ENCODE measurements at places on chromosomes 2 and 18. TPM values are rescaled to one million over a fixed set of nuclear protein-coding genes. Genes with fewer than 3 reads are reported as not detected.

The UGT1A4 gene
- not detected for total RNA-seq

The COMMD1 gene
- total RNA-seq, result 22.0 TPM

The DAW1 gene
- not detected for total RNA-seq

The ACADL gene
- not detected for total RNA-seq

The HRH4 gene
- total RNA-seq, result not detected

The PSMA8 gene
- total RNA-seq, result 0.37 TPM

The RRM2 gene
- 324 TPM for total RNA-seq

The SPHKAP gene
- not detected for total RNA-seq

The YWHAQ gene
- total RNA-seq, result 268 TPM

The AGAP1 gene
- total RNA-seq, result not detected

The MAP3K19 gene
- total RNA-seq, result not detected

The PKP4 gene
- 81.8 TPM for total RNA-seq

The CHRNA1 gene
- not detected for total RNA-seq

The MTHFD2 gene
- total RNA-seq, result 375 TPM

The MC4R gene
- not detected for total RNA-seq

The DNAH6 gene
- 1.6 TPM for total RNA-seq

The ATP9B gene
- total RNA-seq, result 37.5 TPM

The IL37 gene
- total RNA-seq, result not detected

The REG3G gene
- total RNA-seq, result not detected

The SERPINB11 gene
- total RNA-seq, result not detected

The SP9 gene
- not detected for total RNA-seq

The PROKR1 gene
- not detected for total RNA-seq

The GPBAR1 gene
- 0.44 TPM for total RNA-seq

The SERPINB4 gene
- not detected for total RNA-seq

The LRRTM1 gene
- not detected for total RNA-seq

The SNRNP200 gene
- total RNA-seq, result 216 TPM

The FAM161A gene
- total RNA-seq, result 6.3 TPM

The RESP18 gene
- total RNA-seq, result not detected

The RPRM gene
- not detected for total RNA-seq

The SERPINB3 gene
- total RNA-seq, result not detected

The ABCG8 gene
- not detected for total RNA-seq

The CYP26B1 gene
- not detected for total RNA-seq

The GRHL1 gene
- total RNA-seq, result 2.5 TPM

The CHRND gene
- total RNA-seq, result not detected

The GNAL gene
- total RNA-seq, result 0.28 TPM

The RTP5 gene
- total RNA-seq, result not detected

The SH3RF3 gene
- not detected for total RNA-seq

The KANSL3 gene
- 63.3 TPM for total RNA-seq

The SERPINB13 gene
- not detected for total RNA-seq

The PRKAG3 gene
- total RNA-seq, result not detected

The UGT1A3 gene
- not detected for total RNA-seq

The COLEC12 gene
- total RNA-seq, result not detected

The SLC16A14 gene
- not detected for total RNA-seq

The PIEZO2 gene
- 3.3 TPM for total RNA-seq

The CPO gene
- not detected for total RNA-seq

The KCNF1 gene
- total RNA-seq, result not detected

The CDH20 gene
- not detected for total RNA-seq

The ACTG2 gene
- total RNA-seq, result not detected

The TCF7L1 gene
- not detected for total RNA-seq

The POTEF gene
- not detected for total RNA-seq

The TXNDC2 gene
- not detected for total RNA-seq

The BCL2 gene
- 3.0 TPM for total RNA-seq

Data from OCI-LY7 (cell line).